ENCODE measurements at places on chromosomes 5 and 9.

- DNase-seq = no peak
Measured at GRCh38 chr5:180290568-180291233, 1.2 kb downstream of the MAPK9 start.

- DNase-seq = peak; percentile 39
Measured at GRCh38 chr9:71984403-71984802, 73.0 kb downstream of the C9orf85 start.

DNA sequence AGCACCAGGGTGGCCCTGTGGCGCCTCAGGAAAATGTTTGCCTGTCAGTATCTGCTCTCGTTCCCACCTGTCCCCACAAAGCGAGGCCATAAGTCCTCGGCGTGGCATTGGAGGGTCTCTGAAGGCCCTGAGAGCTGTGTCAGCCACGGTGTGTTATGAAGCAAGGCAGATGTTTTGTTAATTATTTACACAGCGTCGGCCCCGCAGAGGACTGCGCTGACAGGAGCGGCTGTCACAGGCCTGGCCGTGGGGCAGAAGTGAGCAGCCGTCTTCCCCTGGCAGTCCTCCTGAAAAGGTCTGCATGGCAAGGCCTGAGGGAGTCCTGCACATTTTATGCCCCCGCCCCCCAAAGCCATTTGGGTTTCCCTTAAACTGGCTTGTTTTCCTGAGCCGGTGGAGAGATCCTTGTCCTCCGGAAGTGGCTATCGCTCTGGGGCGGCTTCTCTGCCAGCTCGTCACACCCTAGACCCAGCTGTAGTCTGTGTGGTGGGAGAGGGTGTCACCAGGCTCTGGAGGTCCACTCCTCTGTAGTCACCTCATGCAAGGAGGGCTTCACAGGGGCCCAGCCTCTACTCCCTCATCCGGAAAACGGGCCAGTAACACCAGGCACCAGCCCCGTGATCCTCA, 6.2 kb downstream of the NEK6 start:
- no peak for DNase-seq

GRCh38 chr5:72860499-72860898, 44.0 kb downstream of the TNPO1 start:
- DNase-seq = no peak

DNA sequence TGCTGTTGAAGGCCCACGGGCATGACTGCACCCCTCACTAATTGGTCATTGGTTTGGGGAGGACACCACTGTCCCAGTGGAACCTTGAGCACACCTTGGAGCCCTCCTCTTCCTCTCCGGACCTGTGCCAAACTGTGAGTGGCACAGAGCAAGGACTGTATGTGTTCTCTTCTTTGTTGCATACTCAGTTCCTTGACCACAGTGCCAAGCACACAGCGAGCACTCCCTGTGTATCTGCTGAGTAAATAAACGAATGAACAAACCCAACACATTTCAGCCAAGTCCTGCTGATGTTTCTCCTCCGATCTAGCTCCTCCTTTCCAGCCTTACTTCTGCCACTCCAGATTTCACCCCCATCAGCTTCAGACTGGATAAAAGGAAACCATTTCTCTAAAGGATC, 2.7 kb upstream of the TRIM52 start:
- no peak for DNase-seq

DNA sequence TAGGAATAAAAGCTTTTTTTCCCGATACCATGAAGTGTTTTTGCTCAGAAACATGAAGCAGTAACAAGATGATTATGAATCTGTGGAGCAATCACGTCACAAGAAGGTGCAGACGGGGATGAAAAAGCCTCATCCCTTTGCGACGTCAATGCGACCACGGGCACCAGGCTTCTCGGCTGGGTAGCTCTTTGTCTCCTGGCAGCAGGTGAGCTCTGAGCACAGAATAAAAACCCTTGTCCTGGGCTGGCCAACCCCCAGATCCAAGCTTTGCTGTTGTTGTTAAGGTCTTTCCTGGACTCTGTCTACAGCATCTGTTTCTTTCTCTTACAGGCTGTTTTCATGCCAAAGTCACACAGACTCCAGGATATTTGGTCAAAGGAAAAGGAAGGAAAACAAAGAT, 113.8 kb downstream of the ANKRD18B start:
- no peak for DNase-seq

DNA sequence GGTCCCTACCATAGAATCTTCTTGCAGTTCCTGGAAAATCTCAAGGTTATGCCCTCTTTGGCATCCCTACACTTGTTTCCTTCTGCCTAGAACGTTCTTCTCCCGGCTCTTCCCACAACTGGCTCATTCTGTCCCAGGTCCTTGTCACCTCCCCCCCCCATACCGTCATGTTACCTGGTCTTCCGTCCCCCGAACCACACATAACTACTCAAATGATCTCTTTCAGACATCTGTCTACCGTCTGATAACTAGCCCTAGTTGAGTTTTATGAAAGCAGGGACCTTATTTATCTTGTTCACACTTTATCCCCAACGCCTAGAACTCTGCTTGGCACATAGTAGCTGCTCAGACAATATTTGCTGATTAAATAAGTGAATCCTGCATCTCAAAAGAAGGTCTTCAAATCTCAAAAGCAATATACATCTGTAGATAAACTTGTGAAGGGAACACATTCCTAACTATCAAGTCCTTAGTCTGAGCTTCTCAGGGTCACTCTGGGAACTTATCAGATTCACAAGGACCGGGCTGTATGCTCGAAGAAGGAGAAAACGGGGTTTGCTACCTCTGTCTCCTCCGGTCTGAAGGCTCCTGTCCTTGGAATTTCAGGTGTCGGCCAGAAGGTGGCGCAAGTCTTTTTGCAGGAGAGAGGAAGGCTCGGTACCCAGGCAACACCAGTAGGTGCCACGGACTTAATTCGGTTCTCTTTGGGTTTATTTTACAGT, 30.0 kb downstream of the LCP2 start:
- peak; percentile 29 for DNase-seq
